ENCODE measurements at places on chromosomes 3 and 15.

DNA sequence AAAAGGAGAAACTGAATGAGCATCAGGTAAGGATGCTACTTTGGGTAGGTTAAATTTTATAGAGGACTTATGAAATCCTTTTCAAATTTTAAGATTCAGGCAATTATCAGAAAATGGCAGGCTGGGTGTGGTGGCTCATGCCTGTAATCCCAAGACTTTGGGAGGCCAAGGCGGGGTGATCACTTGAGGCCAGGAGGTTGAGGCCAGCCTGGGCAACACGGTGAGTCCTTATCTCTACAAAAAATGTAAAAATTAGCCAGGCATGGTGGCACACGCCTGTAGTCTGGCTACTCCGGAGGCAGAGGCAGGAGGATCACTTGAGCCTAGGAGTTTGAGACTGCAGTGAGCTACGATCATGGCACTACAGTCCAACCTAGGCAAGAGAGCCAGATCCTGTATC is 23.1 kb downstream of the DCUN1D1 start:
- no peak for DNase-seq

DNA sequence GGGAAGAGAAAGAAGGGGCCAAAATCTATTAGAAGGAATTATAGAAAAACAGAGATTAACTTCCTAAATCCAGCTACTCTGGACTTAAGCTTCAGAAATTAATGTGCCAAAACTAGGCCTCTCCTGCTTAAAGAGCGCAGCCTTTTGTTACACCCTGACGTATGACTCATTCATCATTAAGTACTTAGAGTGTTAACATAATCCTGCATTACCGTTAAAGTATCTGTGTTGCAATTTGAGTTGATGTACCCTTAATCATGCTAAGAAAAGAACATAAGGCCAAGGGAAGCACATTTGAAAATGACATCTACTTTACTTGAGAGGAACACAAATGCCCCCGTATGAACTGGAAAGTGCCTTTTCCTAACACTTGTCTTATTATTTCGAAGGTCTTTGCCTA is 7.9 kb downstream of the HTR3D start:
- DNase-seq: no peak

GRCh38 chr3:57582474-57583168 is 14.5 kb downstream of the ARF4 start:
- DNase-seq: no peak

GRCh38 chr15:93196135-93196670 is 107.2 kb upstream of the RGMA start:
- no peak for DNase-seq

- DNase-seq: no peak
Measured at GRCh38 chr3:13087320-13087990, 14.2 kb upstream of the IQSEC1 start.

GRCh38 chr3:15300323-15301078 is 31.9 kb downstream of the SH3BP5 start:
- DNase-seq: no peak

DNA sequence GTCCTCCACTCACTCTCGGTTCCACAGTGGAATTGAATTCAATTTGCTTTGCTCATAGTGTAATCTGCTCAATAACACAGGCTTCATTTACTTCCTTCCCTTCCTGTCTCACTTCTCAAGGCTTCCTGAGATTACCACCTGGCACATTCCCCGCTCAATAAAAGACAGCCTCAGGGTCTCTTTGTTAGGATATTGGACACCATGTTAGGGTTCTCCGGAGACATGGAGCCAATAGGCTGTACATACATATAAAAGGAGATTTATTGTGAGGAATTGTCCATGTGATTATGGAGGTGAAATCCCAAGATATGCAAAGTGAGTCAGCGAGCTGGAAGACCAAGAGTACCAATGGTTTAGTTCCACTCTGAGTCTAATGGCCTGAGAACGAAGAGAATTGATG is 974.5 kb downstream of the CADM2 start:
- DNase-seq: no peak

DNA sequence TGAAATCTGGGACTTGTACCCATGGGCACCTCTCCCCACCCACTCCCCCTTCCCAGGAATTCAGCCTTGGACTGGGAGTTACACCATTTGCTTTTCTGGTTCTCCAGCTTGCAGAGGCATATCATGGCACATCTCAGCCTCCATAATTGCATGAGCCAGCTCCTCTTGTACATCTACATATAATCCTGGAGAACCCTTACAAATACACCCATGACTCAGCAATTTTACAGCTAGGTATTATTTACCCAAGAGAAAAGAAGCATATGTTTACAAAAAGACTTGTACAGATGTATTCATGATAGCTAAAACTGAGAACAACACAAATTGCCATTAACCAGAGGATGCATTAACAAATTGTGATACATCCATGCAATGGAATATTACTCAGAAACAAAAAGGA is 58.4 kb downstream of the RPLP1 start:
- DNase-seq: no peak

- DNase-seq: no peak
Measured at GRCh38 chr3:135452881-135453280, 512.6 kb upstream of the PPP2R3A start.

- no peak for DNase-seq
Measured at GRCh38 chr15:40787991-40788390, 18.2 kb downstream of the C15orf62 start.

- no peak for DNase-seq
Measured at GRCh38 chr15:42359249-42359648, at the start of gene CAPN3. Gene CAPN3, plus strand, starts transcription at chr15:42359501. Its CDS starts 305 bp downstream, at chr15:42359806.

DNA sequence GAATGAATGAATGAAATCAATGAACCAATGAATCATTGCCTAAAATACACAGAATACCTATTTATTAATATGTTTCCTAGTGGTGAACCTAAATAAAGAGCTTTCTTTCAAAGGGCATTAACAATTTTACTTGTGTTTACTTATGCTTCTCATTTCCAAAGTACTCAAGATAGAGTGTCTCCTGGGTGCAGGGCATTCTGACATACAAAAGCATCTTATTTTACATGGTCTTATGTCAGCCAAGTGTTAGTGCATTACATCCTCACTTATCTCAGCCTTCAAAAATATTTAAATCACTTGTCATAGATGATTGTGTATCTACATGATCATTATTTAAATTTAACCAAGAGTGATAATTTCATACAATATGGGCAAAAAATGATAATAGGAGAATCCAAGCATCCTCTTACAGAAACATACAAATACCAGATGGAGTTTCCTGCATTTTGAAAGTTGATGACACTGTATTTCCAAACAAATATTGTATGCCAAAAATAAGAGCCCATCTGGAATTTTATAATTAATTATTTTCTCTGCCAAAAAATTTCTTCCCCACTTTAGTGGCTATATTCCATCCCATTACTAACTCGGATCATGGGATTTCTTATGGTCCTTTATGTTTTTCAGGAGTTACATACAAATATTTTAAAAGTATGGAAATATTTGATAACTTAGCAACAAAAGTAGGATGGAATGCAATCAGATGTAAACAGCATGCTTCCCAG is 279.0 kb downstream of the RBMS3 start:
- DNase-seq: no peak

GRCh38 chr15:74433592-74434262 is at the start of gene SEMA7A:
Gene SEMA7A, minus strand, starts transcription at chr15:74433958. Its CDS starts 40 bp downstream, at chr15:74433918.
- DNase-seq: peak; percentile 84

DNA sequence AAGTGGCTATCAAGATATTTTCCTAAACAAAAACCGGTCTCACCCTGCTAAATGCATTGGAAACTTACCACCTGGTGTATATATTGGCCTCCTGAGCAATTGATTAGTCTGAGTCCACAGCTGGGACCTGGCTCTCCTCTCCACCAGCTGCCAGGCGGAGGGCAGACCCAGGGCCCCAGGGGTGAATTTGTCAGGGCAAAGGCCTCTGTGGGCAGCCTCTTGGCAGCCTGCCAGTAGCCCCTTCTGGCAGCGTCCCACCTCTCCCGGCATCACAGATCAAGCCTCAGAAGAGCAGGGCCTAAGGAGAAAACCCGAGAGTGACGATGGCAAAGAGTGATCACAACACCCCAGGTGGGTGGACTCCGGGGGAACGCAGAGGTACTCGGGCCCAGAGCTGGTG is 43.0 kb upstream of the IDH2 start:
- no peak for DNase-seq

GRCh38 chr15:64138331-64138941 is 13.1 kb upstream of the SNX22 start:
- no peak for DNase-seq

- DNase-seq: no peak
Measured at GRCh38 chr3:86961297-86961696, 29.7 kb downstream of the VGLL3 start.

GRCh38 chr3:169880576-169881250 is 11.0 kb upstream of the LRRC31 start:
- DNase-seq: no peak

GRCh38 chr3:32021155-32021554 is 39.6 kb downstream of the ZNF860 start:
- DNase-seq: no peak

- no peak for DNase-seq
Measured at GRCh38 chr15:73844356-73844755, 29.0 kb upstream of the TBC1D21 start.

GRCh38 chr15:84725001-84725491 is 9.1 kb upstream of the SEC11A start:
- no peak for DNase-seq

- peak; percentile 30 for DNase-seq
Measured at GRCh38 chr15:83559310-83559966, 94.5 kb upstream of the ADAMTSL3 start.

DNA sequence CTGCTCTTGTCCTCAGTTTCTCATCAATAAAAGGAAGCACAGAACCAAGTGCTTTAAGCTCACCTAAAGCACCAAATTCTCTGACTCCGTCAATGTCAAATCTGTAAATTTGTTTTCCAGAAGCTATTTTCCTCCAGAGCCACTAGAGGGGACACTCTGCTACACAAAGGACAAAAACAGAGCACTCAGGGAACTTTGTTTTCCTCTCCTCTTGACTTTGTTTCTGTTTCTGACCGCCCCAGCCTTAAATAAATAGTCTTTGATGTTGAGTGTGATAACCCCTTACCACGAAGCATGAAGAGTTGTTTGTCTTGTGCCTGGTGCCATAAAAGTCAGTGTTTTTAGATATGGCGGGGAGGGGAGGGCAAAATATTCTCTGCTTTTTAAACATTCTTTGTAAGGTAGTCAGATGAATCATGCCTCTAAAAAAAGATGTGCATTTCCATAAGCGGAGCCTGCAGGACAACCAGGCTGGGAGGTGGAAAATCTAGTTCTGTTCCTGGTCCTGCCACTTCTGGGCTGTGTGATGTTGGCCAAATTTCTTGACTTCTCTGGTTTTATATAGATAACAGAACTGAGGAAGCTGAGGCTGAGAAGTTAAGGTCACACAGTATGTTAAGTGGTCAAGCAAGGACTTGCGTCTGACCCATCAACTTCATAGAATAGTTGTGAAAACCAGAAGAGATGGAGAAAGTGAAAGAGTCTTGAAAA is 7.3 kb upstream of the ZBTB38 start:
- DNase-seq: no peak

- no peak for DNase-seq
Measured at GRCh38 chr3:44926172-44926571, 49.8 kb downstream of the ZDHHC3 start.

DNA sequence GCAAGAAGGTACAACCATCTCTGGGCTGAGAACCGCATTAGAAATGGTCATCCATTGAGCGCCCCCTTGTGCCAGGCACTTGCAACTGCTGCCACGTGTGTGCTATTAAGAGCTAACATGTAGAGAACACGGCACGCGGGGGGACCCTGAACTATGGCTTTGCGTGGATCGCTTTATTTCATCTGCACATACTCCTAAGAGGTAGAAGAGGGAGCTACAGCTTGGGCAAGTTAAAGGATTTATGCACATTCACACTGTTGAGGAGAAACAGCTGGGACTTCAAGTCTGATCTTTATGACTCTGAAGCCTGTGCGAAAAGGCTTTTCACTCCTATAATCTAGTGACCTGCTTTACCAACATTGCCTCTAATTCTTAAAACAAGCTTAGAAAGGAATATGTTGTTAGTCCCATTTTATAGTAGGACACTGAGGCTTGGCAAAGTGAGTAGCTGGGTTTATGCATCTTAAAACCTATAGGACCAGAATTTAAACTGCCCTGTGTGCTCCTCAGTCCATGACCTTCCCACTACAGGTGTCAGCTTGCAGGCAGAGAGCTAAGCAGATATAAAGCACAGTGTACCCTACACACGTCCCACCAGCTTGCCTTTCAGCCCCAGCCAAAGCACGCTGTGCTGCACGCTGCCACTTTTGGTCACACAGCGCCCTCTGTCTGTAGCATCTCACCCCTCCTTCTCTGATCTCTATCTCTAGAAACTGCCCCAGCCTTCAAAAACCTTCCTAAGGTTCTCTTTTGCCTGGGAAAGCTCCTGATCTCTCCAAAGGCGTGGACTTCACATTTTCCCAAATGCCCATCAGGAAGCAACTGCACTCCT is 57.8 kb downstream of the STARD5 start:
- peak; percentile 86 for DNase-seq

- DNase-seq: no peak
Measured at GRCh38 chr3:101677436-101678286, 729 bp upstream of the ZBTB11 start.

DNA sequence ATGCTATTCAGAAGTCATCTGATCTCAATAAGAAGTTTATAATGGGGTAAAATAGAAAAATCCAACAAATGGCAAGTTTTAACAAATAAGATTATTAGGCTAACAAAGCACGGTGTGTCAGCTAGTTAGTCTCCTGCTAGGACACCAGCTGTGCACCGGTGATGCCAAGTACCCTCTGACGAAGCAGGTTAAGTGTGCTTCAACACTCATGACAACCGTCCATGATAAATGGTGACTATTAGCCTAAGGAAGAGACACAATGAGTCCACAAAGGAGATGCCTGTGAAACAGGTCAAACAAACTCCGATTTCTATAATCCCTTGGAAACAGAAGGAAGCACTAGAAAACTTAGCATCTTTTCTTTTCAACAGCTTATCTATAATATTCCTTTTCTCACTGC is 36.5 kb downstream of the ATP13A3 start:
- no peak for DNase-seq

GRCh38 chr3:104598848-104599511 is 767.7 kb upstream of the ALCAM start:
- no peak for DNase-seq

DNA sequence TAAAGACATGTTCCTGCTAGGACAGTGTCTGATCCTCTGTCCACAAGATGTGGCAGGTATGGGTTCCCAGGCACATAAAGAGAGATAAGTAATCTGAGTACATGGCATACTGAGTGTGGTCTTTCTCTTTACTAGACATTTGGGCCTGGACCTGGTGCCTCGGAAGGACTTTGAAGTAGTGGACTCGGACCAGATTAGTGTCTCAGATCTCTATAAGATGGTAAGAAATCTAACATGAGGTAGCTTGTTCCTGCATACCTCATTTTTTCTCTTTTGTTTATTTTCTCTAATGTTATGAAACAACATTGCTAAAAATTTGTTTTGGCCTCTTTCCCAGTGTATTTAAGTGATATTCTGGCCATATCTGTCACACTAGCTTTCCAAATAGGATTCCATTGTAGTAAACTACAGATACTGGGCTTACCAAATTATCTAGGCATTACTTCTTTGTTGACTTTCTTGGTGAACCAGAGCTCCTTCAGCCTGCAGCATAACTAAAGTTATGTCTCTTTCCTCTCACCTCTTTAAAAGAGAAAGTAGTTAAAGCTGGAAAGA is 309.8 kb upstream of the MANF start:
- DNase-seq: no peak

GRCh38 chr3:197580253-197580691 is 24.5 kb upstream of the BDH1 start:
- no peak for DNase-seq
